Osteocyte (in vitro differentiated cells): ENCODE measurements at places on chromosomes 1 and 21. TPM values are rescaled to one million over a fixed set of nuclear protein-coding genes. Genes with fewer than 3 reads are reported as not detected.
A peak's percentile ranks its signal among the peaks of the same experiment; 100 is the strongest.

DNA sequence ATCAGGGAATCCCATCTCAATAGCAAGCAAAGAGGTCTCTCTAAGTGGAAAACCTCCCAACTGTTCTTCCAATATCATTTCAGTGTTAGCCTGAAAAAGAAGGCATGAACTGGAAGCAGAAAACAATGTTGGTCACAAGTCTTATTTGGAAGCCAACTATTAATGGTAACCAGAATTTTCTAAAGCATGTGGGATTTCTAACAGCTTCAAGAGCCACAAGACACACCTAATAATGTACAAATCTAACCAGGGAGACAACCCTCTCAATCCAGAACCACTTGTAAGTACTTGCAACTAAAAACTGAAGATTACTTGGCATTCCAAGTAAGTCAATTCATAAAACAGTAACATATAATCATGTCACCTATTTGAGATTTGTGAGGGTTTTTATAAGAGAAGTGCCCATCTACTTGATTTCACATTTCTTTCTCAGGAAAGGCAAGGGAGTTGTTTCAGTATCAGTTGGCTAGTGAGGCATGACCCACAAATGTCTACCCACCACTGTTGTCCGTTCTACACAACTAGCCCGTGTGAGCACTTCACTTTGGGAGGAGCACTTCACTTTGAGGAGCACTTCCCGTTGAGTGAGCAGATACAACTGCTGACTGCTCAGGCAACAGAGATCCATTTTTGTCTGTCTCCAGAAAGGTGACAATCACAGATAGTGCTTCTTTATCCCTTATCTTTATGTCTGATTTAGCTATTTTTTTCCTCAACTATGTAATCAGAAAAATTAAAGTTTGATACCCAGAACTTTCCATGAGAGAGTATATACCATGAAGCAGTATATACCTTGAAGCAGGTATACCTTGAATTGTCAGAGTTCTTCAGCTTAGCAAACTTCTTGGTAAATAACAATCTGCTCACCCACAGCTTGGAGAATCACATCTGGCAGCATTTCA lies 11.1 kb downstream of the STX6 start:
- DNase-seq: no peak

DNA sequence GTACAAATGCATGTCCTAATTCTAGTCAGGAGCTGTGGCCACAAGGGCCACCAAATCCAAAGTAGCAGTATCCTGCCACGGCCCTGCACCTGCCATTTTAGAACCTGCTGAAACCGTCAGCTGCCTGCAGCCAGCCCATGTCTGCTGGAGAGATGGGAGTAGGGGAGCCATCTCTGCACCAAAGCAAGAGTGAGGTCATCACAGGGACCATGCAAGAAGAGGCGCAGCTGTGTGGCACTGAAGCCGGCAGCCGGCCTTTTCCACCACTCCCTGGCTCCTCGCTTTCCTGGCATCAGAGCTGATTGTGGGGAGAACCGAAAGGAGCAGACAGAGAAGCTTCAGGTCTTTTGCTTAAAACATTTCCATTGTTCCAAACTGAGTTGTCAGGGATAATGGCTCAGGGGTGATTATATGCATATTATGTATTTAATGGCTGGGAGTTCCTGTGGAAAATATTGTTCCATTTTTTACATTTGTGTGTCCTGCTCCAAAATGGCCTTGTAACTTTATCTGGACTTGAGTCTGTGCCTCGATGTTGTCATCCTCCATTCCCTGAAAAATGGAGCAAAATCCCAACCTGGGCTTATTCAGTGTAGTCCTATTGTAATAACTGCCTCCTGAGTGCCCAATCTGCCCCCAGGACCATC lies 18.7 kb upstream of the NBL1 start:
- no peak for DNase-seq

DNA sequence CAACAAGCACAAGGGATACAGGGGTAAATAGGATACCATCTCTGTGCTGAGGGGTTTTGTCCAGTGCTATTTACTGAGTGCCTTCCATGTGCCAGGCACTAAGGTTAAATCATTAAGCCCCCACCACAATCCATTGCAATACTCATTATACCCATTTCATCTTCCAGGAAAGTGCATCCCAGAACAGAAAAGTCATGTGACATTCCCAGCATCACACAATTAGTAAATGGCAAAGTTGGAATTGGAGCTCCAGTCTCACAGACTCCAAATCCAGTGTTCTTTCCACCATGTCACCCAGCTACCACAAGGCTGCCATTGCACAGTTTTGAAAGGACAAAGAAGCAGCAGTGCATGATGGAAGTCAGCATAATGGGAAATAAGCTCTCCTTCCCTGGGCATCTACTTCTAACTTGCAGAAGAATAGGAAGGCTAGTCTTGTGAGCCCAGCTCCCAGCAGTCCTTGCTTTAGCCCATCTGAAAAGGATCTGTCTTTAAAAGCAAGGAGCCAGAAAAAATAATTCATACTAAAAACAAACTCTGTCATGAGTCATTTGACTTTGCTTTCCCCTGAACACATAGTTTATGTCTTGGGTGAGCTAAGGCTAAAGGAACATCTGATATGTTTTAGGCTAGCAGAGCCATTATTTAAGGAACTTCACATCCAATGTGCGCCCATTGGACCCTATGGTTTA lies 111.4 kb upstream of the HOOK1 start:
- no peak for DNase-seq

GRCh38 chr1:13616234-13616633 lies 32.6 kb downstream of the PDPN start:
- no peak for DNase-seq

GRCh38 chr1:228891272-228892034 lies 156.2 kb downstream of the RHOU start:
- DNase-seq: peak; percentile 60

DNA sequence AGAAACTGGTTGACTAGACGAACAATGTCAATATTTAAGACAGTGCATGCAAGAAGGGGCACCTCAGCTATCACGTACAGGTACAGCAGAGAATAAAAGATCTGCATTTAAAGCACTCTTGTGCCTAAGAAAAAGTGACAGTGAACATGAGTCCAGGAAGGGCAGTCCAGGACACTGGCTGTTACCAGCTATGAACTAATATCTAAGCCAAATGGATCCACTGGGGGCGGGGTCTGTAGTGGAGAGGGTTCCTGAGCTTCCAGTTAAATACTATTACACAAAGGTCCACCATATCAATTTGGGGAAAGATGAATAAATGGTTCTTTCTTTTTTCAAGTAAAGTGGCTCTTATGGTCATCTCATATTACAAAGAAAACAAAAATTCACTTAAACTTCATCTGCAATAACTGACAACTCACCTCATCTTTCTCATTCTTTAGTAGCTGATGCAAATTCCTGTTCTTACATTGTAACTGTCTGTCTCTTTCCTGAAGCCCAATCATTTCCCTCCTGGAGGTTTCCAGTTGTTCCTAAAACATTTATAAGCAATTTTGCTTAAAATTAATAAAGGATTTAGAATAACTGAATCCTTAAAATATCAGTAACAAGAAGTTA lies 24.5 kb downstream of the SSX2IP start:
- DNase-seq: no peak

DNA sequence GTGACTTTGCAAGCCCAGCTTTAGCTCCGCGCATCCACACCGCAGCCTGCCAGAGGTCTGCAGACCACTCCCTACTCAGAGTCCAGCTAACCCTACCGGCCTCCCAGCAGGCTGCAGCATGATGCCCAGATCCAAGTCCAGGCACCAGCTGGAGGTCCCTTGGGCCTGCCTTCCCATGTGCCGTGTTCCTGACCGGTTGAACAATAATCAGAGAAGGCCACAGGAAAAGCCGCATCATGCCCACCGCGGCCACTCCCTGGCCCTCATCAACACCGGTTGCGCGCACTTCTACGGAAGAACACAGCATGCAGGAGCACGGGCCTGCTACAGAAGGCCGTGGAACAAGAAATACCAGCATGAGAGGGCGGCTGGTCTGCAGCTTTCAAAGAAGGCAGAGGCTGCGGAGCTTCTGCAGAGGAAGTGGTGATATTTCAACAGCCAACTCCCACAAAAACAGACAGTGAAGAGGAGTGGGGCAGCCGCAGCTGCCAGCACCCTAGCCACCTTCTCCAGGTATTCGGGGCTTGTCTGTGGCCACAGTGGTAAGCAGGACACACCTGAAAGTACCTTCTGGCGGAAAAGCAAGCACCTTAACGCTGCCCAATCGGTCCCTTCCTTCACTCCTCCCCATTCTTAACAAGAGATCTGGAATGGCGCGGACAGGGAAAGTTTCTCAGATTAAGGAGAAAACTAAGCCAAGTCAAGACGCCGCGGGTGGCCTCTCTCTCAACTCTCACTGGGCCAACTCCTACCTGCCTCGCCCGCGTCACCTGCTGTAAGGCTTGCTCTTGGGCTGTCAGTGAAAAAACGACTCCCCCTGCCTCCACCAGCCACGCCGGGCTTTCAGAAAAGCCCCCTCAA lies 1.5 kb downstream of the PGBD5 start:
- DNase-seq: peak; percentile 80

- no peak for DNase-seq
Observed at GRCh38 chr1:89360716-89361115, 3.1 kb upstream of the GBP6 start.

DNA sequence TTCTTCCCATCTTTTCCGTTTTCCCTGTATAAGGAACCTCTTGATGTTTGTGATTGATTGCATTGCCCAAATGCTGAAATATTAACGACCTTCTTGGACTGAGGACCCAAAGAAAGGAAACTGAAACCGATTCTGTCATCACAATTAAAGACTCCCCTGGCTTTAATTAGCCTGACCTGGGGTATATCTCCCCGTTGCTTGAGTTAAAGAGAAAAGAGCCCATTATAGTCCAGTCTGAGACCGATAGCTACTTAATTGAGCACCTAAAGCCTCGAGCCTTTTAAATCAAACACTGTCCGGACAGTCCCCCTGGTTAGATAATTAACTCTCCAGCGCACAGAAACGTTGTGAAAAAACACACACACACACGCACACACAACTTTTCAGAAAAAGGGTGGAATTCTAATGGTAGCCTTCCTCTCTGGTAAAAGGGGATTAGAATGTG lies 8.0 kb downstream of the LMO4 start:
- no peak for DNase-seq

DNA sequence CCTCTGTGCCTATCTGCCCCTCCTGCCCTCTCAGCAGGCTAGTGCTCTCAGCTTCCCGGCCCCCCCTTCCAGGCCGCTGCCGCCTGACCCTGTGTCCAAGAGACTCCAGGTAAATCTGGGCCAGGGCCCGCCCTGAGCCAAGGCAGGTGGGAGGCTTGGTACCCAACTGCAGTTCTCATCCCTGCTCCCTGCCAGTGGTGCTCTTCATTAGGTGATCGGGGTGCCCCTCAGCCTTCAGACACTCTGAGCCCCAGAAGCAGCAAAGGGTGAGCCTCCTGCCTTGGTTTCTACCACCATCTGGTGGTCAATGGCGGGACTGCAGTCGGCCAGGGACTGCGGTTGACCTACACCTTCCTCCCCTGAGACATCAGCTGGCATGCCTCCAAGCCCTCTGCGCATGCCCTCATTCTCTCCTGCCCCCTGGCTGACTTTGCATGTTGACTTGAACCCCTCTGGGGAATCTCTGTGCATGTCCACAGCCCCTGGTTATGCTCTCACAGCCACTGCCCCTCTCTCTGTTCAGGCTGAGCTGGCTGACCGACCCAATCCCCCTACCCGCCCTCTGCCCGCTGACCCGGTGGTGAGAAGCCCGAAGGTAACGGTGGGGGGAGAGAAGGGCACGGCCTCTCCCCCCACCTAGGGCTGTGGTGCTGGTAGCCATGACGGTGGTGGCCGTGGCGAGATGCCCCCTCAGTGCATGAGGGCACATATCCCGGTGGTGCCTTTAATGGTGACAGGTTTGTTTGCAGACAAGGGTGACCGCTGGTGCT lies 2.0 kb upstream of the EFNA4 start:
- peak; percentile 96 for DNase-seq

GRCh38 chr1:27487966-27488884 lies 1.7 kb downstream of the WASF2 start:
- no peak for DNase-seq

- no peak for DNase-seq
Observed at GRCh38 chr1:1169429-1170214, 4.1 kb upstream of the TTLL10 start.

DNA sequence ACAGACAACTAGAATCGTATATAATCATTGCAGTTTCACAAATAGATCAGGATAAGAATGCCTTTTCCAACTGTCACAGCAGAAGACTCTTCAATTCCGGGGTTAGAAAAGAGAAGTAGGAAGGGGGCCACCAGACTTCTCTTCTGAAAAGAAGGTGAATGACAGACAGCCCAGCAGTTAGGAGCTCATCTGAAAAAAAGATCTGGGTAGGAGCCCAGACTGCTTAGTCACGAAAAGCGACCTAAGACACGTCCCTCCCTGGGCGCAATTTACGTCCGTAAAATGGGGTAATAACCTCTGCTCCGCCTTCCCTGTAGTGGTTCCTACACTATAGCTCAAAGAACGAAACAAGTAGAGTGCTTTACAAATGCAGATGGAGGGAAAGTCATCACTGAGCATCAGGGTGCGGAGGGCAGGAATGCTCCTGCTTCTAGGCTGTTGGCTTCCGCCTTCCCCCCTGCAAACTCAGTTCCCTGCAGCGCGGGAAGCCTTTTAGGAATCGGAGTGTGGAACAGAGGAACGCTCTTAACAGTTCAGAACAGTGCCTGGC lies 582 bp downstream of the ORC1 start:
- DNase-seq: no peak

- DNase-seq: no peak
Observed at GRCh38 chr21:36499578-36500471, 19.9 kb upstream of the CLDN14 start.

NLRP3 gene
- 0.16 and 0.44 TPM in 2 replicates for total RNA-seq

PLXNA2 gene
- 19.5 and 20.5 TPM in 2 replicates for total RNA-seq

KRTAP19-3 gene
- not detected in 2 replicates for total RNA-seq

SPRR2B gene
- not detected in 2 replicates for total RNA-seq

ODF2L gene
- total RNA-seq: 44.6 and 50.6 TPM in 2 replicates

S100A14 gene
- not detected in 2 replicates for total RNA-seq

OR2G6 gene
- total RNA-seq: not detected in 2 replicates

BARHL2 gene
- not detected in 2 replicates for total RNA-seq

CCDC185 gene
- not detected in 2 replicates for total RNA-seq
